ENCODE measurements at places on chromosomes 7 and 10.
A peak's percentile ranks its signal among the peaks of the same experiment; 100 is the strongest.

- no peak for DNase-seq
These were observed 92.4 kb upstream of the JCAD start for GRCh38 chr10:30151581-30152389.

- DNase-seq = no peak
These were observed 54.4 kb downstream of the SEMA3A start for GRCh38 chr7:84139986-84140729.

- no peak for DNase-seq
These were observed 29.0 kb upstream of the EBLN1 start for GRCh38 chr10:22246680-22247391.

DNA sequence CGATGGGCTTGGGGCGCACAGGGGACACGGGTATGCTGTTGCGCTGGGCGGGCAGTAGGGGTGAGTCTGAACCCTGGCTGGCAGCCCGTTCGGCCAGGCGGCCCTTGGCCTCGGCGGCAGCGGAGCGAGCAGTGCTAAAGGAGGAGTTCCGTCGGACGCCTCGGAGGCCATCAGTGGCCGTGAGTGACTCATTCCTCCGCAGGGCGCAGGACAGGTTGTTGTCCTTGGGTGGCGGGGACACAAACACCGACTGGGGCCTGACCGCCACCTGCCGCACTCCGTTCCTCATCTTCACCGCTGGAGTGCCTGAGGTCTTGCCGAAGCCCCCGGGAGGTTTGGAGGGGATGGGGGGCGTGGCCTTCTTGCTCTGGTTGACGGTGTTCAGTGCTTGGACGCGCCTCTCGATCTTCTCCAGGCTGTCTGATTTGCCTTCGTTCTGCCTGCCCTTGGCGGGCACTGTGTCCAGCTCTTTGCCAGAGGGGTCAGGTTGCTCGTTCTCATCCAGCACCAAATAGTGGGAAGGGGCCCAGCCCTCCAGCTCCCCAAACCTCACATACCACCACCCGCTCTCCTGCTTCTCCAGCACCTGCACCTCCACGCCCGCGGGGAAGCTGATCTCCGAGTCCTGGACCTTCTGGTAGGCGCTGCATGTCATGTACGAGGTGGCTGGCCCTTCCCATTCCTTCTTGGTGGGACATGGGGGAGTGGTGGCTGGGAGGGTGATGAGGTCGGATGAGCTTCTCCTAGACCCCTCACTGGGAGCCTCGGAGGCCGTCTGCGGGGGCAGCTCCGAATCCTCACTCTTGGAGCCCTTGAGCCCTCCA, 108.7 kb downstream of the NEURL1 start:
- peak; percentile 77 for DNase-seq

GRCh38 chr7:2545746-2546425, 9.4 kb downstream of the BRAT1 start:
- no peak for DNase-seq

DNA sequence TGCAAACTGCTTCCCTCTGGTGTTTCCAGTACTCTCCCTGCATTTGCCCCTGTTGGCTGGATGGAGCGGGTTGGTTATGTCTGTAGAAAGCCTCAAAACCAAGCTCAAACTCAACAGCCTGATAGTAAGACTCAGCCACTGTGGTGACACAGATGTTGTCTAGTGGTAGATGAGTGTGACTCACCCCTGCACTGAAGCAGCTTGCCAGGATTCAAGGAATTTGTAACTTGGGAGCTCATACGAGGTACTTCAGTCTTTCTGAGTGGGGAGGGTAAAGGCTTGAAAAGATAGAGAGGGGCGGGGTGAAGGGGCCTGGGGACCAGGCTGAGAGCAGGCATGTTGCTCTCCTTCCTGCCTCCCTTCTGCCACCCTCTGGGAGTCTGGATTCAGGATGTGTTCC, 22.9 kb upstream of the AQP1 start:
- no peak for DNase-seq

- peak; percentile 14 for DNase-seq
These were observed 11.1 kb upstream of the ZMIZ1 start for GRCh38 chr10:79057481-79058275.

- no peak for DNase-seq
These were observed 102.9 kb upstream of the FERD3L start for GRCh38 chr7:19248115-19248514.

GRCh38 chr7:15922002-15922401, 235.5 kb upstream of the MEOX2 start:
- no peak for DNase-seq

DNA sequence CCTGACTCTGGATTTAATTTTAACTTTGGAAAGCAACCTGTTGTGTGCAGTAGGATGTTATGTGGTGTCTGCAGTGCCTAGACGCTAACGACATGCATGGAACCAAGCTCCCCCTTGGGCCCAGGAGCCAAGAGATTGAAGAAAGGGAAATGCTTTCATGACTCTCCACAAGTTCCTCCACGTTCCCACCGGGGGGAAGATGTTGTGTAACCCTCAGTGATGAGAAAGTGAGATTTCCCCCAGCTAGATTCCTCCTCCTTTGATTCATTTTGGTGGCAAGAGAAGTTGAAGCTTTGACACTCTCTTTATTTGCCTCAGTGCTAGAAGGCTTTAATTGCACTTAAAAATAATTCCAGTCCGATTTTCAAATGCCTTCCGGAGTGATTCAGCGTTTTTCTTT, 157.9 kb upstream of the INSYN2A start:
- no peak for DNase-seq

DNA sequence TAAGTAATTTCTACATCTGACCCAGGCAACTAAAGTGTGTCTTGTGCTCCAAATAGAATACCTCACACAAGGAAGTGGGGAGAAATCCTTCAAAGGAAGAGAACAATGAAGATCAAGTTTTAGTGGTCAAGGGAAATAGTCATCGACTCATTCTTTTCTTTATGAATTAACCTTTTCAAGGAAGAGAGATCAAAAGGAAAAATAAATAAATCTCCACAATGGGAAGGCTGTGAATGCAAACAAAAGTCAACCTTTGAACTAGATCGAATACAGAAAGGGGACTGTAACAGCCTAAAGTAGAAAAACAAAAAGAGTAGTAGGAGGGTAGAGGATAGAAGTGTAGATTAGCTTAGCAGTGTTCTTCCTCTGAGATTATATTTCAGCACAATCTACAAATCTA, 274.6 kb upstream of the COBL start:
- DNase-seq = no peak

GRCh38 chr7:121582258-121582657, 186.2 kb upstream of the FAM3C start:
- no peak for DNase-seq

- DNase-seq = no peak
These were observed 313.4 kb downstream of the GPR37 start for GRCh38 chr7:124452186-124452585.

GRCh38 chr10:43365001-43365400, 6.4 kb upstream of the FXYD4 start:
- no peak for DNase-seq

DNA sequence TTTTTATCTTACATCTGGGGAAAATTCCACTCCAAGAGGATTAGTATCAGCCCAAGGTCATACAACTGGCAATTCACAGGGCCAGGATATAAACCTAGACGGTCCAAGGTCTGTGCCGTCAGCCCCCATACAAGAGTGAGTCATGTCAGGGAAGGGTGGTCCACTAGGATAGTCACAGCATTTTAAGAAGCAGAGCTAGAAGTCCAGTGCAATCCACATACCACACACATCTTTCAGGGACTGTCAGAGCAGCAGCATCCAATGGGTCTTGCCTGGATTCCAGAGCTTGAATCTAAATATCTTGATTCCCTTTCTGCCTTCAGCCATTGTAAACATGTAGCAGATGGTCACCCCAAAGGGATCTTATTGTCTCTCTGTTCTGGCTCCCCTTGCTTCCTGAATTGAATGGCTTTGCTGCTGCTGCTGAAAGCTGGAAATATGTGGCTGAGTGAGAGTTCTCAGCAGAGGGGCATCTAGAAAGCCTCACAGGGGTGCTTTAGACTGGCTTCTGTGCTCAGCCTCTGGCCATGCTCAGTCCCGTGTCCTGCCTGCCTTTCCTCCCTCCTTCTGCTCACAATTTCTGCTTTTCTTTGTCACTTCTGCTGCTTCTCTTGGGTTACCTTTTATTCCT, 9.9 kb upstream of the OR6V1 start:
- no peak for DNase-seq

- no peak for DNase-seq
These were observed 7.5 kb downstream of the MNX1 start for GRCh38 chr7:157002819-157003421.

- no peak for DNase-seq
These were observed 2.0 kb downstream of the AP1S1 start for GRCh38 chr7:101156277-101156676.

GRCh38 chr7:54757711-54758110, 1.3 kb downstream of the SEC61G start:
- DNase-seq = no peak

DNA sequence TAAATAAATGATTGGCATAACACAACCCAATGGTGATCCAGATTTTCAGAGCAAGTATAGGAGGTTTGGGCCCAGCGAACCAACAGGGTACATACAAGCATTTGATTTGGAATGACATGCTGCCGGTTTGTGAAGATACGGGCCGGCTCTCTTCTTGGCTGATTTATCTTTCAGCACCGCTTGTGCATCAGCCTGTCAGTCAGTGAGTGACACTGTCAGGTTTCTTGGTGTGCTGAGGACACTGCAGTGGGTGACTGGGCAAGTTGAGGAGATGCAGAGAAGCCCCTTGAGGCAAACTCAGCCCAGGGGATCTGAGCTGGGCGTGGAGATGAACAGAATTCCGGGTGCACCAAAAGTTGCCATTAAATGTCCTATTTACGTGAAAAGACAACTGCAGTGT, 194.5 kb downstream of the SNX10 start:
- no peak for DNase-seq

- no peak for DNase-seq
These were observed 38.5 kb upstream of the WAC start for GRCh38 chr10:28494420-28494819.

- no peak for DNase-seq
These were observed 386.9 kb upstream of the CNTNAP2 start for GRCh38 chr7:145729691-145730090.

DNA sequence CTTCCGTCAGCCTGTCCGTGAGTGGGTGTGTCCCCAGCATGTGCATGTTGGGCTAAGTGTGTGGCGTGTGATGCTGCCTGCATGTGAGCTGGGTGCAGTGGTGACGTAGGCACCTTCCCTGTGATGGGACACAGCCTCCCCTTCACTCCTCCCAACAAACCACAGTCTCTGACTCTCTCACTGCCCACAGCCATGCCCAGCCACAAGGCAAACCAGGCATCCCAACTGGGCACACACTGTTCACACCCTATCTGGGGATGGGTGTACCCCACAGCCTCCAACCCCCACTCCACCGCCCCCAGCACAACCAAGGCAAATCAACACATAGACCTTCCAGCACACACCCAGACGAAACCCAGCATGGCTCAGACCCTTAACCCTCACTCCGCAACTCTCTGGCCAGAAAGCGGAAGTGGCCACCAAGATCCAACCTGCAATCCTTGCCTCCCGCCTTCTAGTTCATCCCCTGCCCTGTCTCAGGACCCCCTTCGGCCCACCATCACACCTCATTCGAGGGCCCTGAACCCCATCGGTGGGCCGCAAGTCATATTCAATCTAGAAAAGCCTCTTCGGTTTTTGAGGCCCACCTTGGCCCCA, 10.4 kb downstream of the PSD start:
- no peak for DNase-seq

DNA sequence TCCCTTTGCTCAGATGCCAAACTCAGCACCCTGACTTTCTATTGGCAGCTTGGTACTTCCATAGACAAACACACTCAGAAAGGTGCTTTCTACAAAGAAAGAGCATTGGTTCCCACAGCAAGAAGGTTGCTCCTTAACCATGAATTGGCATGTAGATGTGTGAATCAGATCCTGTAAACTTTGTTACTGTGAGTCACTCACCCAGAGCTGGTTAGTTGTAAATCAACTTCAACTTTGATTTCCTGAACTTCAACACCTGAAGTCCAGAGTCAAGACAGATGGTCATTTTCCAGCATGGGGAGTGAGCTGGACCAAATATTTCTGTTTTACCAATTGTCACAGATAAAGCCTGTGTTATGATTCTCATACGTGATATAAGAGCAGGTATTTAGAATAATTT, 797.2 kb downstream of the TNS3 start:
- no peak for DNase-seq

DNA sequence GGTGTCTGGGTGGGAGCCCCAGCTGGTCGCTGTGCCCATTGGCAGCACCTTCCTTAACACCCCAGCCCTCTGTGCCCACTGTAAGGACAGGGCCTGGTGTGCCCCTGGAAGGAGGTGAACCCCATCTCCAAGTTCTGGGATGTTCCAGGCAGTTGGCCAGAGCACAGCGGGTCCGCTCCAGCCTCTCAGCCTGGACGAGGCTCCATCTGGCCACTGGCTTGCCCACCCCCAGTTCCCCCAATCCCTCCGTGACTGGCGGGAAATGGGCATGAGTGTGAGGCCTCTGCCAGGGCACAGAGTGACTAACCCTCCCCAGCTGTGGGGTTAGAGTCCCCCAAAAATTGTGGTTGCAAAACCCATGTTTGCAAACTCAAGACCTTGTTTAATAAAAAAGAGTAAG, 15.6 kb downstream of the GRIFIN start:
- DNase-seq = no peak

GRCh38 chr7:84104826-84105225, 89.8 kb downstream of the SEMA3A start:
- DNase-seq = no peak

- DNase-seq = no peak
These were observed 262.4 kb upstream of the TMEM229A start for GRCh38 chr7:124295289-124295688.

DNA sequence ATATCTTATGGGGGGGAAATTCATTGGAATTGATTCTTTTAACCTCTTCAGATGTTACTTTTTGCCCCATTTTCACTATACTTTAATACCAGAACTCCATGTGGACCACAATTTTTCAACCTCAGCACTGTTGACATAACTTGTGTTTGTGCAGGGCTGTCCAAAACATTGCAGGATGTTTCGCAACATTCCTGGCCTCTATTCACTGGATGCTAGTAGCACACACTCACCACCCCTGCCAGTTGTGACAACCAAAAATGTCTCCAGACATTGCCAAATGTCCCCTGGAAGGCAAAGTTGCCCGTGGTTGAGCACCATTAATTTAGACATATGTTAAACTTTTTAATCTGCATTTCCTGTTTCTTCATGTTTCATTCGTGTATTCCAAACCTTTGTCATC, 234.7 kb downstream of the GFRA1 start:
- no peak for DNase-seq

Measured in upper lobe of left lung (tissue), 6 donors.